B cell (primary cell): ENCODE measurements at places on chromosomes 3 and 15. TPM values are rescaled to one million over a fixed set of nuclear protein-coding genes. Genes with fewer than 3 reads are reported as not detected.

DNA sequence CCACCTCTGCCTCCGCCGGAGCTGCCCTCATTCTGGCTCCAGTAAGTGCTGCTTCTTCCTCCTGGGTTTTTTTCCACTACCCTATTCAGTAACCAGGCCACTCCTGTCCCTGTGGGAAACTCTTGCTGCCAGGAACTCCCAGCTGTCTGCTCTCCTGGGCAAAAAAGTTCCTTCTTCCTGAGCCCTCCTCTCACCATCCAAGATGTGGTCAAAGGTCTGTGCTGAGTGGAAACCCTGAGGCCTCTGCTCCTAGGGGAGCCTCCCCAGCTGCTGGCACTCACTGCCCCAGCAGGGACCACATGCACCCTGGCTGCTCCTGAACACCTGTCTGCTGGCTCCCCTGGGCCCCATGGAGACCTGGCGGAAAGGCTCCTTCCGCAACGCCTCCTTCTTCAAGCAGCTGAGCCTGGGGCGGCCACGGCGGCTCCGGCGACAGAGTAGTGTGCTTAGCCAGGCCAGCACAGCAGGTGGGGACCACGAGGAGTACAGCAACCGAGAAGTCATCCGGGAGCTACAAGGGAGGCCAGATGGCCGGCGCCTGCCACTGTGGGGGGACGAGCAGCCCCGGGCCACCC is 454 bp downstream of the C15orf62 start:
- H3K4me3 ChIP-seq: no peak overlapping the region
- no peaks in the 10 kb centered on the region for H3K36me3 ChIP-seq
- peaks cover 48% of the 10 kb centered on the region for H3K4me1 ChIP-seq
- H3K27me3 ChIP-seq: no peaks in the 10 kb centered on the region

- no peak overlapping the region for H3K27ac ChIP-seq
- H3K36me3 ChIP-seq: no peaks in the 10 kb centered on the region
- no peaks in the 10 kb centered on the region for H3K4me1 ChIP-seq
Observed at GRCh38 chr3:178063461-178063860, 472.8 kb upstream of the KCNMB2 start.

The CSPG4 gene
- total RNA-seq: 0.15 and 0.17 TPM in 2 replicates

The GOLGA6L7 gene
- total RNA-seq: not detected in 2 replicates
